NCI-H446 treated with DMSO at 0.1 percent for 48 hours (cell line): ENCODE measurements at places on chromosomes 16 and 17.

- DNase-seq, result no peak
Measured at GRCh38 chr17:40063187-40063771, 514 bp downstream of the THRA start.

- DNase-seq, result no peak
Measured at GRCh38 chr16:62596125-62596524, 559.9 kb upstream of the CDH8 start.

GRCh38 chr16:29825145-29826044 is 5.1 kb downstream of the MVP start:
- DNase-seq, result peak; percentile 94

- DNase-seq, result no peak
Measured at GRCh38 chr17:61875285-61875684, 12.0 kb upstream of the BRIP1 start.

- DNase-seq, result no peak
Measured at GRCh38 chr17:63191610-63192009, 225.6 kb downstream of the TANC2 start.

DNA sequence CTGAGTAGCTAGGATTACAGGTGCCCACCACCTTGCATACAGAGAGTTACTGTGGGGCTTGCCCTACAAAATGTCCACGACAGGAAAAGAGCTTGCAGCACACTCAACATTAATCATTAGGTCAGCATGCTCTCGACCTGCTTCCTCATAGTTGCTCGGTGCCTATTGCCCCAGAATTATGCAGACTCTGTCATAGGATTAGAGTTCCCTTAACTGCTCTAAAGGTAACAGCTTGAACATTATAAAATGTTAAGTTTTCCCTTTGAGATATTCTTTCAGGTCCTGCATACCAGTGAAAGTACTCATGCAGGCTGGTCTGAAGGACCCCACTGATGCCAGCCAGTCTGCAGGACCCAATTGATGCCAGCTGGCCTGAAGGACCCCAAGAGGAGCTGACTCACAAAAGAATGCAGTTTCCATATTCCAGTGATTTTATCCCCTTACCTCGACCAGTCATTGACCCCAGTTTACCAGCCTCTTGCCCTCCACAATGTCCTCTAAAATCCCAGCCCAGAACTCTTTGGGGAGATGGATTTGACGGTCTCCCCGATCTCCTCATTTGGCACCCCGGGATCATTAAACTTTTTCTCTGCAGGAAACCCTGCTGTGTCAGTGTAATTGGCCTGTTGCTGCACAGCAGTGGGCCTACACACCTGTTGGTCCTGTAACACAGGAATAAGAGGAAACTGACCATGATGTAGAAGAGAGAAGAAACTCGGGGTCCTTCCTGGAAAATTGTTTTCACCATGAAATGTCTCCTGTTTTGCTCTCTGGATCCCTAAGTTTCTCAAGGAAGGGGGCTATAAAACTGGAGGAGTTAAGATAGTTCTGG is 10.6 kb downstream of the ICAM2 start:
- DNase-seq, result no peak

GRCh38 chr17:44376124-44376523 is 12.5 kb upstream of the FAM171A2 start:
- DNase-seq, result no peak

DNA sequence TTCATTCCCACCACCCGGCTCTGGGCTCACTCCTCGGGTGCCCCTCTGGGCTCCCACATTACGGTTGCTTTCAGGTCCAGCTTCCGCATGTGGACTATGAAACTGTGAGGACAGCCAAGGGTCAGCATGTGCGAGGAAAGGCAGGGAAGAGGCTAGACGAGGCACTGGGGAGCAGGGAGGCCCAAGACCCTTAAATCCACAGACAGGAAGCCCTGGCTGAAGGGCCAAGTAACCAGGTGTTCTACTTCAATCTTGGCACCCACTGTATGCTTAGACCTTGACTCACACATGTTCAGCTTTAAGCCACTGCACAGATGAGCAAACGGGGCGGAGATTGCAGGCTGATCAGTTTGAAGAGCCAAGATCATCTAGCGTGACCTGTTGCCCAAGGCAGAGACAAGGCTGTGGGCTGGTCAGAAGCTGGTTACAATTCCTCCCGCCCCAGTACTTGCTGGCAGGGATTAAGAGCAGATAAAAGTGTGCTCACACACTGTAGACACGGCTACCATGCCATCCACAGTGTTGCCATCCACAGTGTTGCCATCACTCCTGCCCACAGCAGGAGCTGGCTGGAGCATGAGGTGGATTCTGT is at the start of gene CES4A:
TSS of gene CES4A (plus strand) at position 393 of the 592 bp plus-strand sequence. CDS start at position 577, 184 bp downstream.
- no peak for DNase-seq

DNA sequence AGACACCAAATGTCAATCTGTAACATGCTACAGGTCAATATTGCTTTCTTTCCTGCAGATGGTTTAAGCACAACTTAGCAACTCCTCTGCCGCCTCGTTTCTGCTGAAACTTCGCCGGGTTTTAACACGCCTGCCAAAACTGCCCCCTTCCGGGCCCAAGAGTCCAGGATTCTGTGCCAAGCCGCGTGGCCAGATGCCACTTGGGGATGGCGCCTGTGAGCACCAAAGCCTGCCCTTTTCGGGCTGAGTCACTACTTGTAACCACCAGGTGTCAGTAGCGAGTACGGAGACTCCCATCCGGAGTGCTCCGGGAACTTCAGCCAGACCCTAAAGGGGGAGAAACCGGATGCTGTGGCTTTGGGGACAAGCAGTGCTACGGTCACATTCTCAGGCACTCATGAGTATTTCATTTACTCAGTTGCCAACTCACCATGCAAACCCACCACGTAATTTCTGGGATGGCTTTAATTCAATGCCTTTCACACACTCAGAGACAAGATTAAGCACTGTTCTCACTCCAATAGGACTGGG is 7.8 kb downstream of the PMP22 start:
- peak; percentile 26 for DNase-seq

GRCh38 chr17:56523042-56523441 is 70.5 kb upstream of the NOG start:
- no peak for DNase-seq

GRCh38 chr17:48549914-48550501 is 5.1 kb upstream of the HOXB2 start:
- no peak for DNase-seq

DNA sequence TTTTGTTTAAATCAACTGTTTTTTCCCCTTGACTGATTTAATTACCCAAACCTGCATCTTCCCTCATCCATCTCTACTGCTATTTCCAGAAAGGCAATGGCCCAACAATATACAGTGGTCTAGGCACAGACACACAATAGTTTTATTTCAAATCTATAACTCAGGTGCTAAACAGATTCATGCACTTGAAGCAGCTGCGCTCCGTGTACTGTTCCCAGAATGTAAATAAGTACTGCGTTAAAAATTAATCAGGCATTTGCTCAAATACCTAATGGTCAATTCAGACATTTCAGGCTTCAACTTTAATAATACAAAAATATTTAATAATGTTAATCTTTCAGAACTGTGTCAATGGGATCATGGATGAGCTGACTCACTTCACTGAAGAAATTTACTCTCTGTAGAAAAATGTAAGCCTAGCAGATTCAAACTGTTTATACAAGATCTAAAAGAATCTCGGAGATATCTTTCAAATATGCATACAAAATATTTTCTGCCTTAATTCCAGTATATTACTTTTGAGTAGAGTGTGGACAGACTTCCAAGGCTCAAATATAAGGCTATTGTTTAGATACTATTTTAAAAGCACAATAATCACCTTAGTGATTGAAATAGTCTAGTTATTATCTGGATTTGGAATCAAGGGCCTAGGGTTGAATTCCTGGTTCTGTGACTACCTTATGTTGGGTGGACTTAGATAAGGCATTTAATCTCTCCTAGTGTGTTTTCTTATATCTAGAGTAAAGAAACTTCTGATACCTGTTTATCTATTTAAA is 97.4 kb upstream of the PSMD7 start:
- DNase-seq, result no peak

GRCh38 chr16:88535191-88535856 is 34.9 kb upstream of the ZC3H18 start:
- DNase-seq, result no peak

DNA sequence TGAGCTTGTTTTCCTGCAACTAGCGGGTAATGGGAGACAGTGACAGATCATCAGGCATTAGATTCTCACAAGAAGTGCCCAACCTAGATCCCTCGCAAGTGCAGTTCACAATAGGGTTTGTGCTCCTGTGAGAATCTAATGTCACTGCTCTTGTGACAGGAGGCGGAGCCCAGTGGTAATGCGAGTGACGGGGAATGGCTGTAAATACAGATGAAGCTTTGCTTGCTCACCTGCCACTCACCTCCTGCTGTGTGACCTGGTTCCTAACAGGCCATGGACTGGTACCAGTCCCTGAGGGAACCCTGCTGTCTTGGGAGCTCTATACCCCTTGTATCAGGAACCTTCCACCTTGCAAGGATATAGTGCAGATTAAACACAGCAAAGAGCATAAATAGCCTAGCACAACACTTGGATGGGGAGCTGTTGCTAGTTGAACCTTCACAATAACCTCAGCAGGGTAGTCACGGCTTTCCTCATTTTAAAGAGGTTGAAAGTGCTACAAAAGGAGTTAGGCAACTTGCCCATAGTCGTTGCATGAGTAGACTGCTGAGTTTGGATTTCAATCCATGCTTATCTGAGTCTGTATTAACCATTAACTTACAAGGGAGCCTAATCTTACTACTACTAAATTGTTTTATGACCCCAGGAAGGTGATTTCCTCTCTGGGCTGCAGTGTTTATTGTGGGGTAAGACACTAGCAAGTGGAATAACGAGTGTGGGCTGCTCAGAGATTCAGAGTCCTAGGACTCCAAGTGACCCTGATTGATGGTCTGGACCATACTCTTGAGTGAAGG is 156.6 kb upstream of the ZFHX3 start:
- no peak for DNase-seq

- no peak for DNase-seq
Measured at GRCh38 chr16:74716355-74716754, 15.7 kb upstream of the MLKL start.

DNA sequence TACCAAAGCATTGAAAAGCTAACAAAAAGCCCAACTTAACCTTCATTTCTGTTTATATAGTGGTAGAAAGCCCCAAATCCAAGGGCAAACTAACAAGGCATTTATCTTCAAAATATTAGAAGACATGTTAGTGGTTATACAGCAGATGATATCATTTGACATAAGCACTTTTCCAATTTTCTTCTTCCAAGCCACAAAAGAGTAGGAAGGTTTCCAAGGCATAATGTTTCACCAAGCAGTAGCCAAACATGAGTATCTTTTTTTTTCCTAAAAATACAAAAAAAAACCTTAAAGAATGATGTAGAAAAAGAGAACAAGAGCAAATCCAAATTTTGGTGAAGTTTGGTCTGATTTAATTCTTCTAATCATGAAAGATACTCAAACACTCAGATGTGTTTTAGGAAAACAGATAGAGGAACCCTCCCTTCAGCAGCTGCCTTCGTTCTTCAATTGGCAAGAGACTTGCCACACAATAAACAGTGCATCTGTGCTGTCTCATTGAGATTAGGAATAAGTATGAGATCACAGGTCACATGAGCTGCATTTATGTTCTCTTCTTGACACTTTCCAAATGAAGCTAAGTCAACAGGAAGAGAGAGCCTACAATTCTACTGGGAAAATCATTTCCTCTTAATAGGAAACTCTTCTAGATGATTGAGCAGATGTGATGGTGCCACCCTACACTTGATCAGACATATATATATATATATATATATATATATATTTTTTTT is 106.7 kb downstream of the TTC19 start:
- peak; percentile 10 for DNase-seq

GRCh38 chr17:57585341-57586195 is 159.5 kb downstream of the CCDC182 start:
- peak; percentile 56 for DNase-seq

GRCh38 chr16:12458591-12459358 is 344.9 kb downstream of the CPPED1 start:
- DNase-seq, result no peak

DNA sequence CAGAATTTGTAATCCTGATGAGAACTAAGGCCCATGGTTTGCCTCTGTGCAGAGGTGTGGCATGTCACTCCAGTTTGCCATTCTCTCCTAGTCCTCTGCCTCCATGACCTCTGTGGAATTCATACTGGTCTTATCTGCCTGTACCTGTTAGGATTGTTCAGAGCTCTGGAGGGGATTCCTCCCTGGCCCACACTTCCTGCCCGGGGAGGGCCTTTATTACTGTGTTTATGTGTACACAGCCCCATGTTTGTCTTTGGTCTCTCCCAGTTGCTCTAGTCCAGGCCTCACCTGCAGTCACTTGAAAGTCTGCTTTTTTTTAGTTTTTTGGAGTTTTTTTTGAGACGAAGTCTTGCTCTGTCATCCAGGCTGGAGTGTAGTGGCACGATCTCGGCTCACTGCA is 36.4 kb downstream of the RHBDL3 start:
- no peak for DNase-seq
